ENCODE measurements at places on chromosomes 1 and 21.
A peak's percentile ranks its signal among the peaks of the same experiment; 100 is the strongest.

- peak; percentile 35 for DNase-seq
Measured at GRCh38 chr1:33280091-33280661, 23.9 kb downstream of the ZNF362 start.

GRCh38 chr1:10643607-10644306 lies 152.7 kb downstream of the CASZ1 start:
- no peak for DNase-seq

GRCh38 chr1:206631085-206631509 lies 4.2 kb upstream of the DYRK3 start:
- peak; percentile 90 for DNase-seq

DNA sequence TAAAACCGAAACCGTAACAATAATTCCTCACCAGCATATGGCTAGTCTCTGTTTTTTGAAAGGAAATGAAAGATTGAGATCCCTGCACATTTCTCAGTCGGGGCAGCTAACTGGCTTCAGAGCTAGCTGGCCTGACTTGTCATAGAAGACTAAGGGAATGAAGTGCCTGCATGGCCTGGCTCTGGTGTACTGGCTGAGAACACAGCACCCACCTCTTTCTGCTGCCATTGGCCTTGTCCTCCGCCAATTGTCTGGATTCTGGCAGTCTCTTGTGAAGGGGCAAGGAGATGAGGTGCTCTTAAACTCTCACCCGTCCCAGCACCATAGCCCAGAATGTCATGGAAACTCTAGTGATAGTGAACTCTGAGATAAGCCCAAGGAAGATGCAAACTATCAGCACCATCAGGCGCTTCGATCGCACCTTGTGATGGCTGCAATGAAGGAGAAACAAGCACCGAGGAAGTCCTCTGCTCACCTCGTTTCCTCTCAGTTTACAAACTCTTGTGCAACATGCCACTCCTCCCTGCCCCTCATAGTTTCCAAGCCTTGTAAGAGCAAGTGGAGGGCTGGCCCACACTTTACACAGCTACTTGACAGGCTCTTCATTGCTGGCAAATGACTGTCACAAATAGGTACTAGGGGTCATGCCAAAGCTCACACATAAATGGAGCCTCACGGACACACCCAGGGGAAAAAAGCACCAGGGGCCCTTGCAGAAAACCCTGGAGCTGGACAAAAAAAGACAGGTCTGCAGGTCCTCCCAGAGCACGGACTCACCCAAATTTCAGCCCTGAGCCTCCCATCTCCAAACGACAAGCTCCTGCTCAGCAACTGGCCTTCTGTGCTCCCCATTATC lies 16.4 kb downstream of the INPP5B start:
- DNase-seq = peak; percentile 10

- DNase-seq = peak; percentile 23
Measured at GRCh38 chr1:19096036-19096833, 113.8 kb downstream of the UBR4 start.

DNA sequence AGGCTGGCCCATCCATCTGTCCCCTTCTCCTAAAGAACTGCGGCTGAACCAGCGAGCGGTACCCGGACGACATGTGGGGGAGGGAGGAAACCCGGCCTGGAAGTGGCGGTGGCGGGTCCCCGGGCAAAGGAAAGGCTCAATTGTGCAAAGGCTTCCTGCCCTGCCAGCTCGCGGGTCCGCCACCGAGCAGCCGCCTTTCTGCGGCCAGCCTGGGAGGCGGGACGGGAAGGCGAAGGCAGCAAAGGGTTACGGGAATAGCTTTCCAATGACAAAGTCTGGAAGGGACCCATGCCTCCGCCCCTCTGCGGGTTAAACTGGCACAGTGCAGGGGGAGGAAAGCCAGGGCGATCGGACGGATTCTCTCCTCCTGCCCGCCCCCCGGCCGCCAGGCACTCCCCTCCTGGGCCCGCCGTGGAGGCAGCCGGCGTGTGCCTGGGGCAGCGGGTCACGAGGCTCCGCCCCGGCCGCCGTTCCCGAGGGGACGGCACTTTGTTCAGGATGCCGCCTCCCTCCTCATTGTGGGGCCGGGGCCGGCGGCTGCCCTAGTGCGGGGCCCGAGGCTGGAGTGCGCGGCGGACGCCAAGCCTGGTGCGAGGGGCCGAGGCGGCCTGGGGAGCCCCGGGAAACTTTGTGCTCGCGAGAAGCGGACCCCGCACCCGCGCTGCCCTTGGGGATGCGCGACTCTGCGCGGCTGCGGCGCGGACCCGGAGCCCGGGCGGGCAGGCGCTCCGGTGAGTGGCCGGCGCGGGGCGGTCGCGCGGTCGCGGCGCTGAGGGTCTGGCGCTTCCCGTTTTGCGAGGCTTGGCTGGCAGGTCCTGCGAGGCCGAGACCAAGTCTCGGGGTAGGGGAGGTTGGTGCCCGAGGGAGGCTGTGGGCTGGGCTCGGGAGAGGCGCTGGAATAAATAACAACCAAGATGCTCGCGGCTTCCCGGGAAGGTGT lies at the start of gene NAV1:
Gene NAV1 (plus strand): TSS at position 516 of the 940 bp plus-strand sequence. CDS start 83,758 bp downstream, outside the sequence.
- DNase-seq = peak; percentile 24

- no peak for DNase-seq
Measured at GRCh38 chr1:9529190-9529589, 10.1 kb upstream of the SLC25A33 start.

GRCh38 chr1:119799599-119800177 lies 11.6 kb downstream of the REG4 start:
- no peak for DNase-seq

- peak; percentile 84 for DNase-seq
Measured at GRCh38 chr1:40438391-40439015, 11.8 kb upstream of the ZFP69B start.

DNA sequence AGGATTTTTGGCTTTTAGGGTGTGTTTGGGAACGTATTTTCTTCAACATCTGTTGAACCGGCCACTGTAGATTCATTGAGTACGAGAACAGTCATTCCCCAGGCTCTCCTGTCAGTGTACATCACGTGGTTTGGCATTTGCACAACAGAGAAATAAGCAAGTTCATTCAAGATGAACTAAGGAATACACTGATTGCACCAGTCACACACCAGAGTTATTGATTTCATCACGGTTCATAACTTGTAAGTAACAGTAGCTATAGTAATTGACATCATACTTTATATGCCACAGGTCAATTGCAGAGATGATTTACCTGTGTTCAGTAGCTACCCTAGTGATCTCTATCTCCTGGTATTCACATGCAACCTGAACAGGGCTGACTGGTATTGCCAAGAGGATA lies 90.7 kb upstream of the ETS2 start:
- DNase-seq = no peak

GRCh38 chr1:2088458-2088857 lies 38.2 kb downstream of the PRKCZ start:
- DNase-seq = peak; percentile 44

DNA sequence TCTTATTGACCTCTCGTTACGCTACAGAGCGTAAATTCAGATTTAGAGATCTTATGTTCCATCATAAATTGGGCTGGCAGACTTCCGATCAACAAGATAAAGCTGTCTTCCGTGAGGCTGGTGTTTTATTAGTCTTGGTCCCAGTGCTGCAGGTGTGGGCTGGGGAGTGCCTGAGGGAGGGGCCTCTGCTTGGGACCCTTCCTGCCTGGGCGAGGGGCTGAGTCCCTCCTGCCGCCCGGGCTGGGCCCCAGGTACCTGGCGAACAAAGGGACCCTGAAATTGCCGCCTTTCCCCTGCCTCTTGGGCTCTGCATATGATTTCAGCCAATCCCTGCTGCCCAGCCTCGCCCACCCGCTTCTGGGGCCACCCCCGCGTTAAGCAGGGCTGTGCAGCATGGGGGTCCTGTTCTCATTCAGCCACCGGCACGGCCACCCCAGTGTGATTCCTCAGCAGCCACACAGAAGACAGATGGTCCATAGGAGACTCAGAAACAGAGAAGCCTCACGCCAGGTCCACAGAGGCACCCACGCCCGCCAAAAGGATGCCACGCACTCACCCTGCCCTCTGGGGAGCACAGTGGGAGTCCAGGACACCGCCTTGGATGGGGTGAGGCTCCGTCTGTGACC lies 6.1 kb upstream of the SAMD11 start:
- DNase-seq = no peak

GRCh38 chr1:25482211-25482610 lies 51.5 kb downstream of the MACO1 start:
- DNase-seq = no peak

DNA sequence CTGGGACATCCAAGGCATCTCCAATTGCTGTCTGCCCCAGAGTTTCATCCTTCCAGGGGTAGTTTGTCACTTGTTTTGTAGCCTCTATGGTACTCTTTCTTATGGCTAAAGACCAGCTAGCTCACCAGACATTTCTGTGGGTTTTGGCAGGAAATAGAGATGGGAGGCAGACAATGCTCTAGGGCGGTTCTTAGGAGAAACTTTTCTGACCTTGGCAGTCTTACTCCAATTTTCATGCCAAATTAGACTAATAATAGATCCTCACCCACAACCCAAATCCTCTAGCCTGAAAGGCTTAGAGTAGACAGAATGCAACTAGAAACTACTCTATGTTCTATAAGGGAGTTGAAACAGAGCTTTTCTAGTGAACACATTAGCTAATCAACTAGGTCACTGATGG lies 69.8 kb downstream of the LRIG2 start:
- DNase-seq = no peak

GRCh38 chr1:31412732-31413404 lies at the start of gene SERINC2:
Gene SERINC2 (plus strand): TSS chr1:31413213. CDS start chr1:31413266, 53 bp downstream.
- DNase-seq = peak; percentile 95

- no peak for DNase-seq
Measured at GRCh38 chr1:203349166-203349565, 1.8 kb downstream of the FMOD start.

DNA sequence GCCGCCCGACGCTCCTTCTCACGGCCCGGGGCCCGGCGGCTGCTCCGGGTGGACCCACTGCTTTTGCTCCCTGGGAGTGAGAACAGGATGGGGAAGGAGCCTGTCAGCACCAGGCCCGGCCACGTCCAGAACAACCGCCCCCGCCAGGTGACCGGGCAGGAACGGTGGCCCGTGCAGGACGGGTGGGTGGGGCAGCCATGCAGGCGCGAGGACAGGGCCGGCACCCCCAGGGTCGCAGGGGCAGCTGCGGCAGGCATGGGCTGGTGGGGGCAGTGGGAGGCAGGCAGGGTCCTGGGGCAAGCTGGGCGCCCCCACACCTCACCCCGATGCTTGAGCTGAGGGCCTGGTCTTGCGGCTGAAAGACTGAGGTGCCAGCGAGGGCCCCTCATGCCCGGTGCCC lies 5.4 kb downstream of the TAS1R3 start:
- no peak for DNase-seq

DNA sequence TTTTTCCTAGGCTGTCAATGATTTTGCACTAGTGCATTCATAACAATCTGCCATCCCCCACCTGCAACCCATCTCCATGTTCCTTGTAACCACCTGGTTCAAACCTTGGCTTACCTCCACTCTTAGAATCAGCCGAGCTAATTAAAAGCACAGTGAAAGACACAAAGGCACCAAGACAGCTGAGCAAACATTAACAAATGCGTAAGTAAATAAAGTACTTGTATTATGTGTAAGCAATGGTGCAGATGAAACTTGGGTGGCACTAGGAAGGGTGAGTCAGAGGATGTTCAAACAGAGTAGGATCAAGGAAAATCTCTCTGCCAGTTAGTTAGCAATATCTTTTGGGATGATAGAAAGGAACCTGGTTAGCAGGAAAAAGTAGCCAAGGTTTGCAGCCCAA lies 5.1 kb upstream of the FOXJ3 start:
- DNase-seq = no peak

- DNase-seq = no peak
Measured at GRCh38 chr1:203408486-203409481, 57.9 kb upstream of the FMOD start.

- no peak for DNase-seq
Measured at GRCh38 chr1:100735244-100735643, 15.7 kb downstream of the VCAM1 start.

GRCh38 chr1:24374891-24375786 lies 38.4 kb downstream of the STPG1 start:
- DNase-seq = no peak

DNA sequence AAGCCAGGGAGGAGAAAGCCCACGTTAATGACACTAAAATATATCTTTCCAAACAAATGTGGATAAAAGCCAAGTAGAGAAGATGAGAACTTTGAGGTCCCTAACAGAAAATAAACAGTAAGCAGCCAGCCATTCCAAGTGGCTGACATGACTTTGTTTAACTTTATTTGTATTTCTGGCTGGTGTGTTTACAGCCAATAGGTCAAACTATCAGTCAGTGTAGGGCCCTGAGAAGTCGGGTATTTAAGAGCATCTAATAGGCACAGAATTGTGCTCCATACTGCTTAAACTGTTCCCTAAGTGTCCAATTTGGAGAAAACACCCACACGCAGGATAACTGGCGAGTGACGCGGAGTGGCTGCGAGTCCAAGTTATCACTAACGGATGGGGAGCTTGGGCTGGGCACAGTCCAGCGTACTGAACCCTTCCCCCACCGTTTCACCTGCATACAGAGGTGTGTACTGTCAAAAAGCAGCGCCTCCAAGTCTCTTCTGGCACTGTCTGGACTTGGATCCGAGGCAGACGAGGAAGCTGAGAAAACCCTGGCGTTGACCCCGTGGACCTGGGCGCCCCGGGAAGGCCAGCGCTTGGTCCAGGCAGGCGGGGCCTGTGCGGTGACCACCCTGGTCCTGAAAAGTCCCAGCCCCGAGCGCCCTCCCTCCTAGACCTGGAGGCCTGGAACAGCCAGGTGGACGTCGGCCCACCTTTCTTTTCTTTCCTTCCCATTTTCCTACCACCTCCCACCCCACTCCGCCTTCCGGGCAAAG lies 662 bp upstream of the LGALS8 start:
- no peak for DNase-seq

GRCh38 chr21:33127868-33128242 lies 57.9 kb downstream of the OLIG1 start:
- no peak for DNase-seq

- DNase-seq = no peak
Measured at GRCh38 chr1:22257290-22258275, 114.7 kb upstream of the WNT4 start.
